ENCODE measurements at places on chromosomes 7 and 10.

GRCh38 chr7:158323741-158324396 is 263.8 kb downstream of the PTPRN2 start:
- no peak for DNase-seq

DNA sequence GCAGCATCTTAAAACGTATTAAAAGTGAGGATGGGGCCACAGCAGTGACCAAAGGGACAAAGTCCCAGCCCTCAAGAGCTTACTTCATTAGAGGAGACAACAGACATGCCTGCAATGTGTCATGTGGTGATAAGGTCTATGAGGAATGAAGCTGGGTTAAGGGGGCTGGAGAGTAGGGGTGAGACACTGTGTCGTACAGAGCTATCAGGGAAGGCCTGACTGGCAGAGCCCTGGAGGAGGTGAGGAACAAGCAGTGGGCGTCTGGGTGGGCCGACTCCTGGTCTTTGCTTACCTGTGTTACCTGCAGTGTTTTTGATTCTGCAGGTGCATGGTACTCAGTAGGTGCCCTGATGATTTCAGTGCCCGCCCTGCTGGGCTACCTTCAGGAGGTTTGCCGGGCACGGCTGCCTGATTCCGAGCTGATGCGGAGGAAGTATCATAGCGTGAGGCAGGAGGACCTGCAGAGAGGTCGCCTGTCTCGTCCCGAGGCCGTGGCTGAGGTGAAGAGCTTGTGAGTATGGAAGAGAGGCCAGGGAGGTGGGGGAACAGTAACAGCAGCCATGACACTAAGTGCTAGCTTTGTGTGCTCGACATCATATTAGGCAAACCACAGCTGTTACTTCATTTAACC is 7.6 kb downstream of the ZFYVE27 start:
- DNase-seq, result no peak

GRCh38 chr10:112950714-112951358 is 789 bp downstream of the TCF7L2 start:
- DNase-seq, result no peak

DNA sequence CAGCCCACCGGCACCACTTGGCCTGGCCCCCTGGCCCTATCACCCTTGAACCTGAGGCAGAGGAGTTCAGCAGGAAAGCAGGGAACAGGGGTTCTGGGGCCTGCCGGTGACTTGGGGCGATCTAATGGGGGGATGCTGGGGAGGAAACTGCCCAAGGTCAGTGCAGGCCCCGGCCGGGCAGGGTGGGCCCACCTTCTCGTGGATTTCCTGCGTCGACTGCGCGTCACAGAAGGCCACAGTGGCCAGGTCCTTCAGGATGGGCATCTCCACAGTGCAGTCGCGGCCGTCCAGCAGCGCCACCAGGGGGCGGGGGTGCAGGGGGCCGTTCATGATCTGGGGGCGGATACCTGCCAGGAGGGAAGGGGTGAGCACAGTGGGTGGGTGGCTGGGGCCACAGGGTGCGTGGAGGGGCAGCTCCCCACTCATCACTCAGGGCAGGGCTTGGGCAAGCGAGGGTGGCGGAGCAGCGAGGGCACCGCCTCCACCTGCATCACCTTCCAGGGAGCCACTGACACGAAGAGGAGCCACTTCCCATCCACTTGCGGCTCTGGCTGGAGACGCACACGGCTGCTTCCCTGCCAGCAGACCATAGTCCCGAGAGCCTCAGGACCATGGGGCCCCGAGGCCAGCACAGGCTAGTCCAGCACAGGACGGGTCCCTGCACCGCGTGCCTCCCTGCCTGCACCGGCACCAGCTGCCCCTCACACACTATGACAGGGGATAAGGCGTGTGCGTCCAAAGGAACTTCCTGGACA is 61.4 kb downstream of the ZRANB1 start:
- DNase-seq, result no peak

DNA sequence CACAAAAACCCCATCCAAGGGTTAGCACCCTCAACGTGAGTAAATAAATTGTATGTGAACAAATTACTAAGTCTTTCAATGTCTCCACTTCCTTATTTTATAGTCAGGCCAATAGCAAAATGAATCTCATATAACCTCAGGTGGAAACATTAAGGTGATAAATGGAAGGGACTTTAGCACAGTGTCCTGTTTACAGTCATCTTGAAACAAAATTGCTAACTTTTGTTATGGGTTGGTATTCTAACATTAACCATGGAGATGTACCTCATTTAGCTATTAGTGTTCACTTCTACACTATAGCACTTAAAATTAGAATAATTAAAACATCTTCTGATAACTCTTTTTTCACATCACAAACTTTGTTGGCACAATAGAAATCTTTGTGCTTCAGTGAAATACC is 255.8 kb upstream of the CNTNAP2 start:
- no peak for DNase-seq

DNA sequence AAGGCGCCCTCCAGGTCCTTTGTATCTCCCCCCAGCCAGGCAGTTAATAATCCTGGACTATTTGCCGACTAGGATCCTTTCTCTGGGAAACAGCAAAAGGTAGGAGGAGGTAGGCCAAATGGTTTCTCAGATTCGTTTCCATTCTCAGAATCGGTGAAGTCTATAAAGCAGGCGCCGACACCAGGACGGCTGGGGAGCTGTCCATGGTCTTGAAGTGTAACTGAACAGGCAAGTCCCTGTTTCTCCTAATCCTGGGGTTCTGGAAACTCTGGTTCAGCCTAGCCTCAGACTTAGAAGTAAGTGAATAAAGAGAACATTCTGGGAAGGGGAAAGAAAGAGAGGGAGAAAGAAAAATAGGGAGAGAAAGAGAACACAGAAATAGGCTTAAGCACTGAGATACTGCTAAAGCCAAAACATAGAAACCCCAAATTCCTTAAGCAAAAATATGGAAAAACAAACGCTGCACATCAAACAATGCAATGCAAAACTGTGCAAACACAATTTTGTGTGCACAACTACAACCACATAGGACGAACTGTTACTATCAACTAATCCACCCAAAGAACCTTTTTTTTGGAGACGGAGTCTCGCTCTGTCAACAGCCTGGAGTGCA is 11.1 kb upstream of the INA start:
- DNase-seq, result no peak

- no peak for DNase-seq
Observed at GRCh38 chr10:128854963-128855362, 612.1 kb upstream of the MGMT start.
